GM04503 (cell line): ENCODE measurements at places on chromosomes 1 and 21.

- no peak for DNase-seq
Measured at GRCh38 chr1:243261390-243261789, 5.5 kb downstream of the SDCCAG8 start.

GRCh38 chr1:84847253-84848250 lies 45.5 kb downstream of the LPAR3 start:
- DNase-seq: peak; percentile 84

DNA sequence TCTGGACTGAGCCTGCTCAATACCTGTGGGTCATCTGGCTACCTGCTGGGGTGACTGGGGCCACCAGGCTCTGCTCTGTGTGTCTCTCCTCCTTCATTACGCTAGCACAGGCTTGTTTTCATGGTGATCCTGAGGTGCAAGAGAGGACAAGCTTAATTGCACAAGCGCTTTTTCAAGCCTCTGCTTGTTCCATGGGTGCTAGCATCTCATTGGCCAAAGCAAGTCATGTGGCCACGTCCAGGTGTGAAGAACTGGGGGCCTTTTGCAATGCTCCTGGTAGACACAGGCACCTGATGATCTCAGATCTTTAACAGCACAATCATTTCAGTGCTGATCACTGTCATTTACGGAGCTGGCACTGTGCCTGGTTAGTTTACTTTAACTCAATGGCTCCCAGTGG lies 114.6 kb downstream of the KAZN start:
- no peak for DNase-seq

DNA sequence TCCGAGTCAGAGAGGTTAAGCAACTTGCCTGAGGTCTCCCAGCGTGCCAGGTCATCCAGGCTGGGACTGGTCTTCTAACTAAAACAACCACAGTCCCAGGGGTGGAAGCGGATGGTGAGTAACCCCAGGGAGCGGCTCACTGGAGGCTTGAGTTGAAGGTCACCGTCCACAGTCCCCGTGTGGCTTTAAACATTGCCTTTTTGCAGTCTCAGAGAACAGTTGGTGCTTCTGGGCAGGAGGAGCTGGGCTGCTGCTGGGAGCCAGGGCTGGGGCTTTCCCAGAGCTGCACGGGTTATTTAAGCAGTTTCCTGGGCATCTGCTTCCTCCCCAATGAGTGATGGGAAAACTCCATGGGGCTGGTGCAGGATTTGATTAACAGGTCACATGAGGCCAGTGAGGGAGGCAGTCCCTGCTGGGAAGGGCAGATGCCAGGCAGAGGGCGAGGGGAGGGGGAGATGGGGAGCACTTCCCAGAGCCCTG lies 12.3 kb downstream of the ARHGEF10L start:
- DNase-seq: no peak

- DNase-seq: peak; percentile 16
Measured at GRCh38 chr1:232274236-232274855, 355.6 kb downstream of the SIPA1L2 start.

GRCh38 chr1:22626237-22627157 lies 9.9 kb upstream of the C1QA start:
- no peak for DNase-seq

DNA sequence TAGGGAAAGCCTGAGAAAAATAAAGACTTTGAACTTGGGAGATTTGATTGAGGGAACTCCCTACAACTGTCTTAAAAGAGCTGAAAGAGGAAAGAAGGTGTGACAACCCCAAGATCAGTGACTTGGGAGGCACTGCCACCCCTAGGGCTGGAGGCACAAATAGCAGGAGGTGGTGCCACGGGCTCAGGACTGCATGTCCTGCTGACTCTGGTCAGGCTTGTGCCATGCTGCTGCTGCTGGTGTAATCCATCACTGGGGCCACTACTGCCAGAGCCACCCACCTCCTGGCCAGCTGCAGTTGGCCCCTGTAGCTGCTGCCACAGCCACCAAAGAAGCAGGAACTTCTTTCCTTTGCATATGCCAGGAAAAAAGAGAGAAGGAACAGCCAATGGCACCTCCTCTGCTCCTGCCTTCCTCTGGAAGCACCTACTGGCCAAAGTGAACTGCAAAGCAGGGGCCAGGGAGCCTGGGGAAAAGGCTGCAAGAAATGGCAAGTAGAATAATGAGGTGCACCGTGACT lies 730.3 kb downstream of the PTPRU start:
- DNase-seq: no peak

DNA sequence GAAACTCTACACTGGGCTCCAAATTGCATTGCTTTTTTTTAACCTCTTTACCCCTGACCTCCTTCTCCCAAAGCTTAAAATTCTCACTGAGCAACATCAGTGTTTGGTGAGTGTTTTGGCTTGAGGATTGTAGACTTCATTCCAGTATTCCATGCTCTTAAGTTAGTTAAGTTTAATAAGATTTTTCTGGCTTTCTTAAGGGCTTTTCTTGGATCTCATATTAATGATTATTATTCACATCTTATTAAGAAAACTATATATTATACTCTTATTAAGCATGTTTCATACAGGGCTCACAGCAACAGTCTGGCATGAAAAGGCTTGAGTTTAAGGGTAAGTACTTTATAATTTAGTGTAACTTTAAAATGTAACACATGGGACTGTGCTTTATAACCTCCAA lies 141.8 kb downstream of the DISP1 start:
- DNase-seq: no peak

DNA sequence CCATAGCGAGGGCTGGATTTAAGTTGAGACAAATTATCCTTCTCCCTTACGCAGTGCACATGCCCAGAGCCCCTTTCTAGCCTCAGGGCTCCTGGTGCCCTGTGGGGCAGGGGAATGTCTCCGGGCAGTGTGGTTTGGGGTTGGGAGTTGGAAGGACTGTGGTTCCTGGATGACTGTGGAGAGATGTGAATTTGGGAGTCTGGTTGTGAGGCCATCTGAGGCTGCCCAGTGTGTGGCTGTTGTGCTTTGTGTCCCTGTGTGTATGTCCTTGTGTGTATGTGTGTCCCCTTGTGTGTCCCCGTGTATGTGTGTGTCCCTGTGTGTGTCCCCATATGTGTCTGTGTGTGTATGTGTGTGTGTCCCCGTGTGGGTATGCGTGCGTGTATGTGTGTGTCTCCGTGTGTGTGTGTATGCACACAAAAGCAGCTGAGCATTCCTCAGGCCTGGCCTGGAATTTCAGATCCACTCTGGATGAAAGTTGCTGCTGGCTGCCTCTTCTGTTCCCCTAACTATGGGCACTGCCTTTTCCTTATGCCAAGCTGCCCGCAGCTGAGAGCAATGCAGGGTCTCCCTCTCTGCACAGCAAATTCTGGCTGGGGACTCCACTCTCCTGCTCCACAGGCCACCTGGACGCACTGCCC lies 65.4 kb downstream of the UBIAD1 start:
- no peak for DNase-seq

- DNase-seq: no peak
Measured at GRCh38 chr1:24989082-24989481, 59.0 kb upstream of the RUNX3 start.

- no peak for DNase-seq
Measured at GRCh38 chr1:119116725-119117124, 23.7 kb downstream of the WARS2 start.

- no peak for DNase-seq
Measured at GRCh38 chr1:3467096-3468036, 12.9 kb downstream of the ARHGEF16 start.

- DNase-seq: no peak
Measured at GRCh38 chr1:181353526-181353925, 129.8 kb upstream of the CACNA1E start.

- DNase-seq: no peak
Measured at GRCh38 chr1:44826375-44827196, 16.5 kb downstream of the PTCH2 start.

DNA sequence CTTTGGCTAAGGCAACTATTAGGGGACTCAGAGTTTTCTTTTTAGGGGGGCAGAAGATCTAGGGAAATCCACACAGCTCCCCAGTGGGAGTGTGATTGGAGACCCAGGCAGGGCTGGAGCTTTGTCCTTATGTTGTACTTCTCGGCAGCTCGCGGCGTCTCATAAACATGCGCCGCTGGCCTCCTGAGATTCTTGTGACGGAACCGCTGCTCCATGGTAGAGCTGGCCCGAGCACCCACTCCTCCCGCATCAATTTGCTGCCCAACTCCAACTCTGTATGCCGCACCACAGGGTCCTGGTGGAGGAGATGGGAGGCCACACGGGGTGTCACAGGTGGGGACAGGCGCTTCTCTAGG lies 143.9 kb downstream of the GALNT2 start:
- no peak for DNase-seq

GRCh38 chr1:197773856-197774255 lies 1.4 kb downstream of the DENND1B start:
- no peak for DNase-seq
